Nasal cavity respiratory epithelium epithelial cell of viscerocranial mucosa (primary cell): ENCODE measurements at places on chromosomes 3 and 15. TPM values are rescaled to one million over a fixed set of nuclear protein-coding genes. Genes with fewer than 3 reads are reported as not detected.

The RARB gene
- total RNA-seq: under 0.01 and 2.6 TPM in 2 replicates

The THUMPD3 gene
- 90.1 and 95.7 TPM in 2 replicates for total RNA-seq

The PLA2G4B gene
- 6.6 and 17.1 TPM in 2 replicates for total RNA-seq

The ZBBX gene
- total RNA-seq: 0.07 TPM in 1 of 2 replicates, not detected in the other

The TIPARP gene
- total RNA-seq: 88.0 and 141 TPM in 2 replicates

The MUC4 gene
- 4.3 TPM in 1 of 2 replicates, not detected in the other for total RNA-seq

The A4GNT gene
- total RNA-seq: not detected in 2 replicates

The GPR156 gene
- total RNA-seq: under 0.01 and 0.14 TPM in 2 replicates

The GP9 gene
- not detected in 2 replicates for total RNA-seq

The MESP1 gene
- 0.07 and 0.34 TPM in 2 replicates for total RNA-seq

The RHOV gene
- 6.2 and 37.3 TPM in 2 replicates for total RNA-seq

The RTP1 gene
- total RNA-seq: not detected in 2 replicates

The PYDC2 gene
- not detected in 2 replicates for total RNA-seq

The AZI2 gene
- total RNA-seq: 109 and 183 TPM in 2 replicates

The PP2D1 gene
- not detected in 2 replicates for total RNA-seq

The ITIH3 gene
- total RNA-seq: not detected in 2 replicates

The NFKBIZ gene
- 36.7 and 53.7 TPM in 2 replicates for total RNA-seq

The JMJD7 gene
- 17.8 and 18.1 TPM in 2 replicates for total RNA-seq

The CA12 gene
- total RNA-seq: 38.3 and 211 TPM in 2 replicates

The VGLL3 gene
- total RNA-seq: 7.5 and 14.7 TPM in 2 replicates

The COL8A1 gene
- total RNA-seq: 0.34 and 4.0 TPM in 2 replicates

The CEMIP gene
- 1.0 and 3.6 TPM in 2 replicates for total RNA-seq

The SCN11A gene
- total RNA-seq: under 0.01 TPM in 2 replicates

The BSN gene
- total RNA-seq: under 0.01 and 0.07 TPM in 2 replicates
